Hematopoietic multipotent progenitor cell (in vitro differentiated cells): ENCODE measurements at places on chromosomes 7 and 10. TPM values are rescaled to one million over a fixed set of nuclear protein-coding genes. Genes with fewer than 3 reads are reported as not detected.

The CAMK2B gene
- under 0.01 TPM for total RNA-seq

The GPR26 gene
- under 0.01 TPM for total RNA-seq

The LIPJ gene
- total RNA-seq, result 0.27 TPM

The UPP1 gene
- total RNA-seq, result 2.2 TPM

The PNLIPRP3 gene
- total RNA-seq, result not detected

The TEX36 gene
- not detected for total RNA-seq

DNA sequence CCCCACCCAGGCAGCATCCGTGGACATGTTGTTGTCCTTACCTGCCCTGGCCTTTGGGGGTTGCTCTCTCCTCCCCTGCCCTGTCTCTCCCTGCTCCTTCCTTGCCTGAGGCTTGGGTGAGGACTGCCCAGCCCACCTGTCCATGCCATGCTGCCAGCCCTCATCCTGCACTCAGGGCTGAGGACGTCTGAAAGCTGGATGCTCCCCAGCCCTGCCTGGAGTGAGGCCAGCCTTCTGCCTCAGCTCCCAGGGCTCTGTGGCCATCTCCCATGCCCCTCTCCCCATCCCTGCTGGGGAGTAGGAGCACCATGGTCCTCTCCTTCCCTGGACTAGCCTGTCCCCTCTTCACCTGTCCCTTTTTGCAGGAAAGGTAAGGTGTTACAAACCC, 68.4 kb downstream of the RAMP3 start:
- no peak for DNase-seq

GRCh38 chr7:26699766-26700165, 164.6 kb downstream of the SKAP2 start:
- DNase-seq, result no peak

DNA sequence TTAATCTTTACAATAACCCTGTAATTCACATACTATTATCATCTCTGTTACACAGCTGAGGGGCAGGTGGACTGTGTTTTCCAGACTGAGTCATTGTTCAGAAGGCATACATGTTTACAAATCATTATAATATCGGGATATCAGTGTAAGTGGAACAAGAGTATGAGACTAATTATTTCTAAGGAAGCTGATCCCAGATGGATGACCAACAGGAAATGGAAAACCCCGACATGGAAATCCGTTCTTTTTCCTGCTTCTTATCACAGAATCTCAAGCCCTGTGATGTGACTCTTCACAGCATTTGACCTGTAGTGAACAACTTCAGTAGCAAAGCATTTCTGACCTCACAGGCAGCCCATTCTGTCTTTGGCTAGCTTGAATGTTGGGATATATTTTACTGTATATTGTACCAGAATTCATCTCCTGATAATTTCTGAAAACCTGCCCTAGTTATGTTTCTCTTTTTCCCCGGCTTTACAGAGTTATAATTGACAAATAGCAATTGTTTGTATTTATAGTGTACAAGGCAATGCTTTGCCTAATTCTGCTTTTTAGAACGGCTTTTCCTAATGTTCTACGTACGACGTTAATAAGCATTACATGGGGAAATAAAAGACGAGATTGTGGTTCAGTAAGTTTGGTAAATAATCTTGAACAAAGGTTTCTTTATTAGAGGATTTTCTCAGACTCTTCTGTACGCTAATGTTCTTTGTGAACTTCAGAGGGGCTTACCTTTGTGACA, 78.6 kb upstream of the SYPL1 start:
- no peak for DNase-seq

DNA sequence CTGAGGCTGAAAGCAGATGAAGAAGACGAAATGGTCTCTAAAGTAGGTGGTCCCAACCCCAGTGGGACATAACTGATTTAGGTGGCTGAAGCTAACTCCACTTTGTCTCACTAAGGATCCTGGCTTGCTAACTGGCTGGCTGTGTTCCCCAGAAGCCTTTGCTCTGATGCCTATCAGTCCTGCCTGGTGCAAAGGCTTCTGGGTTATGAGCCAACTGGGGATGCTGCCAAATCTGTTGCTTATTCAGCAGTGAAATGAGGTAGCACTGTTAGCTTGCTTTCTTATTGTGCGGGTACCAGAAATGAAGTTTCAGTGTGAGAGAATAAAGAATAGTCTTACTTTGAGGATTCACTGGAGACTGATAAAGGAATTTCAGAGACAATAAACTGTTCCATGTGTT, 18.1 kb downstream of the PRKG1 start:
- DNase-seq, result no peak
